Epithelial cell of alveolus of lung (primary cell): ENCODE measurements at places on chromosomes 13 and 19. TPM values are rescaled to one million over a fixed set of nuclear protein-coding genes. Genes with fewer than 3 reads are reported as not detected.

KLK1 gene
- total RNA-seq = not detected in 2 replicates

SIGLEC8 gene
- total RNA-seq = not detected in 2 replicates

SYCN gene
- total RNA-seq = not detected in 2 replicates

PLA2G4C gene
- 0.16 and 2.3 TPM in 2 replicates for total RNA-seq

GRIN2D gene
- 1.0 and 1.3 TPM in 2 replicates for total RNA-seq

MAMSTR gene
- total RNA-seq = 0.56 and 1.6 TPM in 2 replicates

ZNF792 gene
- total RNA-seq = 3.7 and 3.8 TPM in 2 replicates

ATP8A2 gene
- total RNA-seq = under 0.01 and 1.2 TPM in 2 replicates

ZNF536 gene
- 2.3 TPM in 1 of 2 replicates, not detected in the other for total RNA-seq

KIR3DL2 gene
- total RNA-seq = not detected in 2 replicates

ACP7 gene
- 0.26 TPM in 1 of 2 replicates, not detected in the other for total RNA-seq

TIMM44 gene
- total RNA-seq = 48.3 and 50.6 TPM in 2 replicates

PABPC3 gene
- under 0.01 and 0.56 TPM in 2 replicates for total RNA-seq

ZNF429 gene
- total RNA-seq = 2.2 and 9.4 TPM in 2 replicates

CARS2 gene
- 32.9 and 43.8 TPM in 2 replicates for total RNA-seq

MISP3 gene
- 1.2 and 1.8 TPM in 2 replicates for total RNA-seq

ZIC5 gene
- not detected in 2 replicates for total RNA-seq

SH2D3A gene
- total RNA-seq = 4.5 TPM in 1 of 2 replicates, not detected in the other

ZNF99 gene
- total RNA-seq = not detected in 2 replicates

U2AF1L4 gene
- total RNA-seq = 6.9 and 9.3 TPM in 2 replicates

SHKBP1 gene
- 85.1 and 95.4 TPM in 2 replicates for total RNA-seq

TMPRSS9 gene
- 0.26 TPM in 1 of 2 replicates, not detected in the other for total RNA-seq

MPND gene
- total RNA-seq = 2.7 and 4.3 TPM in 2 replicates

LSM4 gene
- total RNA-seq = 182 and 407 TPM in 2 replicates

NUFIP1 gene
- 3.4 and 5.5 TPM in 2 replicates for total RNA-seq

RASGRP4 gene
- not detected in 2 replicates for total RNA-seq

ZSCAN4 gene
- not detected in 2 replicates for total RNA-seq

CCL25 gene
- not detected in 2 replicates for total RNA-seq

SULT2B1 gene
- total RNA-seq = 0.08 TPM in 1 of 2 replicates, not detected in the other

DNAAF3 gene
- 1.0 TPM in 1 of 2 replicates, not detected in the other for total RNA-seq

ZNF534 gene
- not detected in 2 replicates for total RNA-seq

DMKN gene
- 15.9 and 24.8 TPM in 2 replicates for total RNA-seq

ZNF582 gene
- 1.2 and 5.7 TPM in 2 replicates for total RNA-seq

LYPD3 gene
- 0.65 and 1.3 TPM in 2 replicates for total RNA-seq

PGLYRP1 gene
- total RNA-seq = not detected in 2 replicates

SIAH3 gene
- 0.08 and 0.13 TPM in 2 replicates for total RNA-seq

GAPDHS gene
- total RNA-seq = not detected in 2 replicates

SHC2 gene
- total RNA-seq = 0.91 and 9.1 TPM in 2 replicates

COL4A1 gene
- total RNA-seq = 318 and 988 TPM in 2 replicates

MBD3L3 gene
- not detected in 2 replicates for total RNA-seq

TTC9B gene
- 0.08 TPM in 1 of 2 replicates, not detected in the other for total RNA-seq

ZNF154 gene
- 1.3 and 9.0 TPM in 2 replicates for total RNA-seq

SRRM5 gene
- 0.26 TPM in 1 of 2 replicates, not detected in the other for total RNA-seq

PSG5 gene
- not detected in 2 replicates for total RNA-seq

NLRP11 gene
- total RNA-seq = not detected in 2 replicates

CHAMP1 gene
- total RNA-seq = 21.5 and 30.6 TPM in 2 replicates

JOSD2 gene
- total RNA-seq = 57.5 and 61.9 TPM in 2 replicates

CEBPA gene
- under 0.01 and 0.80 TPM in 2 replicates for total RNA-seq

ZNF613 gene
- total RNA-seq = 3.0 and 4.9 TPM in 2 replicates

ACER1 gene
- total RNA-seq = not detected in 2 replicates

OR7D2 gene
- under 0.01 TPM in 1 of 2 replicates, not detected in the other for total RNA-seq

SYT5 gene
- 0.08 and 0.26 TPM in 2 replicates for total RNA-seq

FBXO17 gene
- 24.3 and 39.8 TPM in 2 replicates for total RNA-seq

KMT5C gene
- total RNA-seq = 5.8 and 29.9 TPM in 2 replicates

IGFL3 gene
- total RNA-seq = 1.9 TPM in 1 of 2 replicates, not detected in the other

DNMT1 gene
- total RNA-seq = 99.0 and 101 TPM in 2 replicates

ZNF835 gene
- 0.13 and 0.64 TPM in 2 replicates for total RNA-seq

METTL21C gene
- not detected in 2 replicates for total RNA-seq

FOXA3 gene
- 0.13 TPM in 1 of 2 replicates, not detected in the other for total RNA-seq
